ENCODE measurements at places on chromosomes 12 and 14. TPM values are rescaled to one million over a fixed set of nuclear protein-coding genes. Genes with fewer than 3 reads are reported as not detected.

The GPR68 gene
- 0.36 TPM for total RNA-seq

The CLMN gene
- total RNA-seq, result 7.4 TPM

The XPOT gene
- 118 TPM for total RNA-seq

The SCN8A gene
- total RNA-seq, result 21.8 TPM

The MRPL51 gene
- 115 TPM for total RNA-seq

The MYBPC1 gene
- total RNA-seq, result not detected

The TAS2R31 gene
- 12.6 TPM for total RNA-seq

The RIPK3 gene
- 2.1 TPM for total RNA-seq

The ZFHX2 gene
- 0.86 TPM for total RNA-seq

The SPX gene
- 1.3 TPM for total RNA-seq

The CFL2 gene
- 103 TPM for total RNA-seq

The KRT6C gene
- not detected for total RNA-seq

The SPIC gene
- not detected for total RNA-seq

The JKAMP gene
- total RNA-seq, result 88.8 TPM

The ASIC1 gene
- total RNA-seq, result 1.1 TPM

The KRT72 gene
- total RNA-seq, result not detected

The ANO2 gene
- 12.6 TPM for total RNA-seq

The TMEM253 gene
- not detected for total RNA-seq

The CLEC4D gene
- not detected for total RNA-seq

The PTHLH gene
- 4.1 TPM for total RNA-seq

The RNASE1 gene
- 105 TPM for total RNA-seq

The GUCY2C gene
- total RNA-seq, result not detected

The IPO8 gene
- total RNA-seq, result 56.9 TPM

The KRT4 gene
- not detected for total RNA-seq

The RND1 gene
- total RNA-seq, result 0.57 TPM

The TAS2R42 gene
- total RNA-seq, result not detected

The PPFIA2 gene
- total RNA-seq, result not detected

The ABHD12B gene
- total RNA-seq, result not detected

The FOXN4 gene
- not detected for total RNA-seq

The TAS2R8 gene
- total RNA-seq, result not detected

The KLRB1 gene
- total RNA-seq, result not detected

The RNU4-1 gene
- under 0.01 TPM for total RNA-seq

The TRAFD1 gene
- total RNA-seq, result 24.2 TPM

The EFS gene
- not detected for total RNA-seq

The GPD1 gene
- total RNA-seq, result not detected

Data from thoracic aorta endothelial cell (primary cell).